ENCODE measurements at places on chromosomes 13 and 19.

- DNase-seq = no peak
Measured at GRCh38 chr19:10968527-10969135, 7.8 kb downstream of the SMARCA4 start.

DNA sequence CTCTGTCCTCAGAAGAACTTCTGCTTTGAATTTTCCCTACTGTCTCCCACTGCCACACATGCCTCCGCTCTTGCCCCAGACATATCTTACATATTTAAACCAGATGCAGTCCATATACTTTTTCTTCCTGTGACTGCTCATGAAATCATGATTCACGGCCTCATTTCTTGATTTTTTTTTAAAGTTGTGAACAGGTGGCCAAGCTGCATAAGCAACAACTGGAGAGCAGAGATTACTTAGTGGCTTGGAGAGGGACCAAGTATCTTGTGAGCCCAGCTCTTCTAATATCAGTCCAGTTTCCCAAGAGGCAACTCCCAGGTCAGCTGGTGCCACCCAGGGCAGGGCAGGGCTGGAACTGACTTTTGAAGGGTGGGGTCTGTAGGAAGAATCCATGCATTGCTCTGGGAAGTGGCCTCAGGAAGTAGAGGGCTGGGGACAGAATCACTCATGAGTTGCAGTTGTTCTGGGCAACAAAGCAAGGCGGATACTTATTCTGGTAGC is 152.4 kb downstream of the LMO7 start:
- no peak for DNase-seq

DNA sequence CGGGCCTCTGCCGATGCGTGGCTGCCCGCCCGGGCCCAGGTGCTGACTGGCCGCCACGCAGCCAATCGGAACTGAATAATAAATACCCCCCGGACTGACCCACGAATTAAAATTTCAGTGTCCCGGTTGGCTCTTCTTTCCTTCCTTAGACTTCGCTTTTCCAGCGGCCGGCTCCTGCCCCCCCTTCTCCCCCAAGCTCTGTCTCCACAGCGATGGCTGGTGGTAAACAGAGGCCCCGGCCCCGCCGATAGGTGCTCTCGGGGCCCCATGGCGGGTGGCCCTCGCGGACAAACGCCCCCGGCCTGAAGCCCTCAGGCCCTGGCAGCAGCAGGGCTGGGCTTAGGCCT is 2.6 kb downstream of the ZBTB7A start:
- DNase-seq = no peak

- DNase-seq = no peak
Measured at GRCh38 chr13:20491926-20492435, 33.7 kb downstream of the CRYL1 start.

DNA sequence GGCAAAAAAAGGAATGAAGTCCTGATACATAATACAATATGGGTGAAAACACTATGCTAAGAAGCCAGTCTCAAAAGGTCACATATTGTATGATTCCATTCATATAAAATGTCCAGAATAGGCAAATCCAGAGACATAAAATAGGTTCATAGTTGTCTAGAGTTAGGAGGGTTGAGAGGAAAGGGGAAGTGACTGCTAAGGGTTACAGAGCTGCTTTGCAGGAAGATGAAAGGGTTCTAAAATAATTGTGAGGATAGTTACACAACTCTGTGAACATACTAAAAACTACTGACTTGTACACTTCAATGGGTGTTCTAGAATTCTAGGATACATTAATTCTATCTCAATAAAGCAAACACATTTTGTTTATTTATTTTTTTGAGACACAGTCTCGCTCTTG is 25.7 kb downstream of the CAB39L start:
- no peak for DNase-seq

DNA sequence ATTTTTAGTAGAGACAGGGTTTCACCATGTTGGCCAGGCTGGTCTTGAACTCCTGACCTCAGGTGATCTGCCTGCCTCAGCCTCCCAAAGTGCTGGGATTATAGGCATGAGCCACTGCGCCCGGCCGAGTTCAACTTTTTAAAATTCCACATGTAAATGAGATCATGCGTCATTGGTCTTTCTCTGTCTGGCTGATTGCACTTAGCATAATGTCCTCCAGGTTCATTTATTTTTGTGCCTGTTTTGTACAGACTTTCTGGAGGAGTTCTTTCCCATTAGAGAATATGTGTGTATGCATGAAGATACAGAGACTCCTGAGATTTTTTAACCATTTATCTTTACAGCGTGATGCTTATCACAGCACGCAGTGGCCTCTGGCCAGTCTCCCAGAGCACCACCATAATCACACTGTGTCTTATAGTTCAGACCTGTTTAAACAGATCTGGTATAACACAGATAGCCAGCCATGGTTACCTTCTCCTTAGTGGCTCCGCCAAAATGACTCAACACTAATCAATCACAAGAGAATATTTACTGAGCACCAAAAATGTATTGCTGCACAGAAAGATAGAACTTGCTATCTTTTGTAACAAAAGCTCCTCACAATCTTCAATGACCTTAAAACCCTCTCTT is 11.4 kb upstream of the STARD13 start:
- DNase-seq = no peak

GRCh38 chr13:25214491-25215252 is 42.6 kb upstream of the AMER2 start:
- DNase-seq = no peak

GRCh38 chr19:54938906-54939305 is 8.4 kb downstream of the NLRP7 start:
- DNase-seq = no peak

All from stimulated activated CD8-positive, alpha-beta memory T cell treated with anti-CD3 and anti-CD28 coated beads, Interleukin-15, amount 100 ng/mL, for 48 hours (primary cell).